ENCODE measurements at places on chromosomes 7 and 10.
A peak's percentile ranks its signal among the peaks of the same experiment; 100 is the strongest.

DNA sequence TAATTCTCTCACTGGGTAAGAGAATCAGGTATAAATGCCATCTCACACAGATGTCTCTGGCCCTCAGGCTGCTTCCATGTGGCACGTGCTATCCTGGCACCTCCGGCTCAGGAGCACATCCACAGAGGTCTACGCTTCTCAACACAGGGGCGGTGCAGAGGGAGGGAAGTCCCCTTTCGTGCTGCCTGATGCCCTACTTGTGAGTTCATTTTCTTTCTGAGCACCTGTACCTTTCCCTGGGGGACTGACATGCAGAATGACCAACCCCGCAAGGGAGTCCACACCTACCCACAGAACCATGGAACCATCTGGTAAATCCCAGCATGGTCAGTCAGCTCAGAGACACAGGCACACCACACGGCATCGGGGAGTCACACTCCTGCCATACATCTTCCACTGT is 99.0 kb upstream of the SAMD8 start:
- no peak for DNase-seq

DNA sequence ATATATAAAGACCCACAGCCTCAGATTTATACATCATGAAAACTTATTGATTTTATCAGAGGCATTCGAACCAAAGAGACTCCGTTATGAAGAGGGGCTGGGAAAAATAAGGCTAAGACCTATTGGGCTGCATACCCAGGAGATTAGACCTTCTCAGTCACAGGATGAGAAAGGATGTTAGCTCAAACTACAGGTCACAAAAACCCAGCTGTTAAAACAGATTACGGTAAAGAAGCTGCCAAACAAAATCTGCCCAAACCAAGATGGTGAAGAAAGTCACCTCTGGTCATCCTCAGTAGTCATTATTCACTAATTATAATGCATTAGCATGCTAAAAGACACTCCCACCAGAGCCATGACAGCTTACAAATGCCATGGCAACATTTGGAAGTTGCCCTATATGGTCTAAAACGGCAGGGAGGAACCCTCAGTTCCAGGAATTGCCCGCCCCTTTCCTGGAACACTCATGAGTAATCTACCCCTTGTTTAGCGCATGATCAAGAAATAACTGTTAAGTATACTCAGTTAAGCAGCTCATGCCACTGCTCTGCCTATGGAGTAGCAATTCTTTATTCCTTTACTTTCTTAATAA is 362.5 kb upstream of the PCDH15 start:
- DNase-seq = no peak

DNA sequence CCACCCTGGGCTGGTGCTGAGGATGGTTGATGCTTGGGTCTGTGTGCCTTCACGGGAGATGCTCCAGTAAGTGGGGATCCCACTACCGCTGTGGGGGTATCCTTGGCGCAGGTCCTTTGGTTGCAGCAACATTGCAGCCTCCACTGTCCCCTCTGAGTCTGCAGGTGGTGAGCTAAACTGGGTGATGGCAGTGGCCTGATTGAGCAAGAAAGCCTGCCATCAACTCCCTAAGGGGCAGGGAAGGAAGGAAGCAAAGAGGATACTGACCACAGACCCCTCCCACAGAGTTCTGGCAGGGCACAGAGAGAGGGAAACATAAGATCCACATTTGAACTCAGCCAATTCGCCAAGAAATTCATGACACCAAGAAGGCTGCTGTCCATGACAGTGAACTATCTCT is 43.2 kb downstream of the MYO1G start:
- DNase-seq = no peak

GRCh38 chr10:59773088-59773487 is 19.8 kb upstream of the MRLN start:
- DNase-seq = no peak

- DNase-seq = no peak
Measured at GRCh38 chr10:71712170-71712569, 7.4 kb downstream of the C10orf105 start.

GRCh38 chr10:66832781-66833422 is 92.9 kb upstream of the LRRTM3 start:
- DNase-seq = no peak

DNA sequence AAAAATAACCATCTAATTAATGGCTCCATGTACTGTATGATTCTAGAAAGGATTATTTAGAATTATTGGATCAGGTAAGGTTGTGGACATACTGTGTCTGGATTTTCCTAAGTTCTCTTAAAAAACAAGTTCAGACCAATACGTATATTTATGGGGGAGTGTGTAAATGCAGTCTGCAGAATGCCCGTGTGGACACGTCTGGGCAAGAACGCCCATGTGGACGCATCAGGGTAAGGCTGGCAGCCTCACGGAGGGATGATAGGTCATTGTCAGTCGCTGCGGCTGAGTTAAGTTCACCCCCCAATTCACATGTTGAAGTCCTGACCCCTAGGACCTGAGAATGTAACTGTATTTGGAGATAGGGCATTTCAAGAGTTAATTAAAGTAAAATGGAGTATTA is 160.0 kb upstream of the SHH start:
- DNase-seq = no peak

GRCh38 chr10:110971638-110972037 is 52.2 kb downstream of the SHOC2 start:
- no peak for DNase-seq

- DNase-seq = no peak
Measured at GRCh38 chr7:130154131-130154500, 51.1 kb downstream of the TMEM209 start.

GRCh38 chr7:157462840-157463239 is 126.0 kb downstream of the DNAJB6 start:
- DNase-seq = no peak

GRCh38 chr7:117086788-117087187 is 133.5 kb downstream of the ST7 start:
- no peak for DNase-seq

GRCh38 chr7:70573696-70574095 is 558.2 kb upstream of the GALNT17 start:
- DNase-seq = no peak

GRCh38 chr10:112519133-112519761 is 72.2 kb downstream of the VTI1A start:
- DNase-seq = no peak

DNA sequence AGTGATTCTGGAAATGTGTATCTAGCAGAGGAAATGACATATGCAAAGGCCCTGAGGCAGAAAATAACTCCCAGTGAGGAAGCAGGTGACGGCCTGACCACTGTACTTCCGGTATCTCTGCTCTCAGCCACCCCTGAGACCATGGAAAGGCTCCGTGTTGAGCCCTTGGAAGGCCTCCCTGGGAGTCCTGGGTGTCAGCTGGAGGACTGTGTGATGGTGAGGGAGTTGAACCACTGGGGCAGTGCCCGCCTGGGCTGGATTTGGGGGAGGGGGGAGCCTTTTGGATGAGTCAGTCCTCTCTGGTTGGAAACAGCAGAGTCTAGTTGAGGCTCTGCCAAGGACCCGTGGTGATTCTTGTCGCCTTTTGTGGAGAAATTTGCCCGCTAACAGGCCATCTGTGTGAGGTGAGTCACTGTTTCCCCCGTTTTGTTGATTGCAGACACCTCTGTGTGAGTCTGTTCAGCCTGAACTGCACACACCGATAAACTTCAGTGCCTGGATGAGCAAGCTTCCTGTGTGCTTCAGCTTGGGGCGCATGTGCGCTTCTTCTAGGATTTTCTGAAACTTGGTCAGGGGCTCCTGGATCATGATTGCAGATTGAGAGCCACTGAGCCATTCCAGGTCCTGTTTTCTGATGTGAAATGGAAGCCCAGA is 98.6 kb downstream of the GRK5 start:
- DNase-seq = peak; percentile 98

- DNase-seq = no peak
Measured at GRCh38 chr10:12322583-12323131, 26.7 kb upstream of the CAMK1D start.

DNA sequence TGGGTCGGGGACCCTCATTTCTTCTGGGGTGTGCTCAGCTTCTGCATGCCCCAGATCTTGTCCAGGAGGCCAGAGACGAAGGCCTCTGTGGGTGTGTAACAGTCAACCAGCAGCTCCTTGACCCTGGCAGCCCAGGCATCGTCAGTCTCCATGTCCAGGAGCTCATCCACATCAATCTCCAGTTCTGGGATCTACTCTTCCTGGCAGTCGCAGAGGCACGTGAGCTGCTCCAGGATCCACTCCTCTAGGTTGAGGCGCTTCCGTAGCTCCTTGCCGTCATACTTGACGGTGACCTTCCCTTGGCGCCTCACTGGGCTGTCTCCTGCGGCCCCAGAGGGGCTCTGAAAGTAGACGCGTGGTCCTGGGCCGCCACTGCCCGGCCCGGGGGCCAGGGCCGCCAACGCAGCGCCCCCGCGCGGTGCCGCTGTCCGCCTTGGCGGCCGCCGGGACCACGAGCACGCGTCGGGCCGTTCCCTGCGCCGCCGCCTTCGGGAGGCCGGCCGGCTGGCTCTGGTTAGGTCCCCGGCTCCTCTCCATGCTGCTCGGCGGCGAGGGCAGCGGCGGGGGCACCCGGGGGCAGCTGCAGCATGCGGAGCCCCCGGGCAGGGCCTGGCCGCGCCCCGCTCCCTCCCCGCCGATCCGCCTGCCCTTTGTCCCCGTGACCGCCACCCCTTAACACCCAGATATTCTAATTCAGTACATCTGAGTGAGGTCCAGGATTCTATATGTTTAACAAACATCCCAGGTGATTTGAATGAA is 170.5 kb downstream of the SEPTIN7 start:
- DNase-seq = peak; percentile 39

GRCh38 chr10:76015245-76015644 is 583.8 kb downstream of the LRMDA start:
- DNase-seq = no peak

DNA sequence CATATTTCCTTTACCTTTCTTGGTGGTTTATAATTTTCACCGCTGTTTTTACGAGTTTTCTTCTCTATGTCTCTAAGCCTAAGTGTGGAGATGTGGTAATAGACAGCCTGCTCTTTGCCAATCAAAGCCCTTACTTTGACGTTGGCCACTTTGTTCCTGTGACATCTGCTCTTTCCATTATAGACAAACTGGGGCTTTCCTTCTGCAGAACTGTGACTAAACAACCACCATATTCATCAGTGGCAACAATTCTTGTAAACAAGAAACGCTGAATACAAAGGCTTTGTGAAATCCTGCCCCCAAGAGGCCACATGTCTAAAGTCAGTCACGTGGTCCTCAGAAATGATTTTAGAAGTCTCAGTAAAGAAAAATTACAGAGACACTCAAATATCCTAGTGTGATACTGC is 59.6 kb upstream of the CAPZA2 start:
- DNase-seq = peak; percentile 93

DNA sequence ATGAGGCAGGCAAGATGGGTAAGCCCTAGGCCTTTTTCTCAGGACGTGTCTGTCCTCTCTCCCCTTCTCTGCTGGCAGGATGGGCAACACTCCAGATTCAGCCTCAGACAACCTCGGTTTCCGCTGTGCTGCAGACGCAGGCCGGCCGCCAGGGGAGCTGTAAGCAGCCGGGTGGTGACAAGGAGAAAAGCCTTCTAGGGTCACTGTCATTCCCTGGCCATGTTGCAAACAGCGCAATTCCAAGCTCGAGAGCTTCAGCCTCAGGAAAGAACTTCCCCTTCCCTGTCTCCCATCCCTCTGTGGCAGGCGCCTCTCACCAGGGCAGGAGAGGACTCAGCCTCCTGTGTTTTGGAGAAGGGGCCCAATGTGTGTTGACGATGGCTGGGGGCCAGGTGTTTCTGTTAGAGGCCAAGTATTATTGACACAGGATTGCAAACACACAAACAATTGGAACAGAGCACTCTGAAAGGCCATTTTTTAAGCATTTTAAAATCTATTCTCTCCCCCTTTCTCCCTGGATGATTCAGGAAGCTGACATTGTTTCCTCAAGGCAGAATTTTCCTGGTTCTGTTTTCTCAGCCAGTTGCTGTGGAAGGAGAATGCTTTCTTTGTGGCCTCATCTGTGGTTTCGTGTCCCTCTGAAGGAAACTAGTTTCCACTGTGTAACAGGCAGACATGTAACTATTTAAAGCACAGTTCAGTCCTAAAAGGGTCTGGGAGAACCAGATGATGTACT is 13.1 kb downstream of the PHKG1 start:
- peak; percentile 89 for DNase-seq

DNA sequence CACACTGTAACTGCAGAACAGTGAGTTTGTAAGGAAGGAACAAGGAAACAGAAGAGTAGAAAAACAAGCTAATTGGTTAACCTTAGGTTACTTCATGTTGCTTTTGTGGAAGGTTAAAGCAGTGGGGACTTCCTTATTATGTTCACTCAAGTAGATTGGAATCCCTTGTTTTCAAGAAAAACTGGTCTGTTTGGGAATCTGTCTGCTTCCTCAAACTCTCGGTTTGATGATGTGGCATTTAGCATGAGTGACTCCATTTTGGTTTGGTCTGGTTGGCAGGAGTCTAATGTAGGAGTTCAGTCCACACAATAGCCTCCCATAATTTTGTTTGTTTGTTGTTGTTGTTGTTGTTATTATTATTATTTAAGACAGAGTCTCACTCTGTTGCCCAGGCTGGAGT is 3.8 kb upstream of the TRIM56 start:
- DNase-seq = no peak

GRCh38 chr7:137591421-137591837 is 247.9 kb upstream of the PTN start:
- peak; percentile 82 for DNase-seq

GRCh38 chr7:139124084-139124914 is 14.8 kb upstream of the ZC3HAV1 start:
- no peak for DNase-seq

DNA sequence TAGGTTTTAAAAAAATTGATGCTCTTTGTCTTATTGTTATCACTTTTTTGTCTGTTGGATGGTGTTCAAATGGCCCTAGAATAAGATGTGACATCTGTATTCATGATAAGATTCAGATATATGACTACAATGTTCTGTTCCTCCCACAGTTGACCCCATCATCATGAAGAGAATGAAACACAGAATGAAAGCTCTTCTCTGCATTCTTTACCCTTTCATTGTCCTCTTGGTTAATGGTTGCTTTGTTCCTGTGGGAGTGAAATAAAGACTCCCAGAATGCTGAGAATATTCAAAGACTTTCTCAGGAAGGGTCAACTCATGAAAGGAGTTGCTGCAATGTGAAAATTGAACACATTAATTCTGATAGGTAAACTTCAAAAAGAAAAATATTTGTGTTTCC is 1015.8 kb downstream of the SORCS3 start:
- no peak for DNase-seq

DNA sequence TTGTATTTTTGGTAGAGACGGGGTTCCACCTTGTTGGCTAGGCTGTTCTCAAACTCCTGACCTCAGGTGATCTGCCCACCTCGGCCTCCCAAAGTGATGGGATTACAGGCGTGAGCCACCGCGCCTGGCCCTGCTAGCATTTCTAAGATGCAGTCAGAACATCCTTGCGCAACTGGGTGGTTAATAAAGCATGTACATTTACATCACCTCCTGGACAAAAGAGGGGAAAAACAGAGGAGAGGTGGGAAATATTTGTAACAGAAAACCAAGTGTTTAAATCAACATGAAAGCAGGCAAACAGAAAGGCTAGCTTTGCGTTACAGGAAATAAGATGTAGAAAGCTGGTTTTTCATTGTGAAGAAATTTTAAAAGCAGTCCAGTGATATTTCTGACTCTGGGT is 220.9 kb upstream of the KMT2E start:
- no peak for DNase-seq
